ENCODE measurements at places on chromosomes 3 and 15. TPM values are rescaled to one million over a fixed set of nuclear protein-coding genes. Genes with fewer than 3 reads are reported as not detected.

Gene CHRD
- total RNA-seq = 2.4 TPM

Gene TMEM45A
- total RNA-seq = 27.1 TPM

Gene CILP
- not detected for total RNA-seq

Gene MYD88
- 6.2 TPM for total RNA-seq

Gene LRRFIP2
- total RNA-seq = 62.4 TPM

Gene LRRK1
- 8.5 TPM for total RNA-seq

Gene RUBCN
- total RNA-seq = 11.9 TPM

Gene TF
- total RNA-seq = 0.53 TPM

Gene CLRN1
- total RNA-seq = not detected

Gene C3orf38
- 27.6 TPM for total RNA-seq

Gene LSAMP
- total RNA-seq = 0.19 TPM

Gene PLSCR2
- not detected for total RNA-seq

Gene ROPN1
- not detected for total RNA-seq

Gene C3orf49
- not detected for total RNA-seq

Gene INAFM2
- total RNA-seq = 33.8 TPM

Gene BNC1
- 0.13 TPM for total RNA-seq

Gene GPR160
- 0.92 TPM for total RNA-seq

Gene EPHB3
- 2.7 TPM for total RNA-seq

Gene EFCC1
- under 0.01 TPM for total RNA-seq

Gene TMCO5A
- not detected for total RNA-seq

Gene ANKUB1
- total RNA-seq = not detected

Gene CYP1A2
- total RNA-seq = not detected

Gene ACOX2
- 25.6 TPM for total RNA-seq

Gene TMEM39A
- 50.1 TPM for total RNA-seq

Gene LARP6
- total RNA-seq = 49.7 TPM

Gene PLA2G4D
- not detected for total RNA-seq

Gene FBXO40
- total RNA-seq = not detected

Gene ROBO2
- total RNA-seq = 3.2 TPM

Gene MESP1
- total RNA-seq = 0.37 TPM

Gene SLC9A9
- 9.5 TPM for total RNA-seq

Gene NSUN3
- total RNA-seq = 12.3 TPM

Gene REC114
- total RNA-seq = not detected

Gene GOLGA6B
- total RNA-seq = not detected

Gene TUSC7
- total RNA-seq = not detected

Gene AP3B2
- total RNA-seq = 0.40 TPM

Gene DRD3
- total RNA-seq = not detected

Gene CPA3
- 0.12 TPM for total RNA-seq

Gene NTRK3
- total RNA-seq = 0.62 TPM

Gene A4GNT
- total RNA-seq = not detected

Gene TRPM1
- not detected for total RNA-seq

Gene SLC12A1
- total RNA-seq = not detected

Gene TMEM266
- total RNA-seq = 0.06 TPM
